ENCODE measurements at places on chromosomes 16 and 17.

- no peak for DNase-seq
Observed at GRCh38 chr17:248337-249235, 67.1 kb upstream of the DOC2B start.

DNA sequence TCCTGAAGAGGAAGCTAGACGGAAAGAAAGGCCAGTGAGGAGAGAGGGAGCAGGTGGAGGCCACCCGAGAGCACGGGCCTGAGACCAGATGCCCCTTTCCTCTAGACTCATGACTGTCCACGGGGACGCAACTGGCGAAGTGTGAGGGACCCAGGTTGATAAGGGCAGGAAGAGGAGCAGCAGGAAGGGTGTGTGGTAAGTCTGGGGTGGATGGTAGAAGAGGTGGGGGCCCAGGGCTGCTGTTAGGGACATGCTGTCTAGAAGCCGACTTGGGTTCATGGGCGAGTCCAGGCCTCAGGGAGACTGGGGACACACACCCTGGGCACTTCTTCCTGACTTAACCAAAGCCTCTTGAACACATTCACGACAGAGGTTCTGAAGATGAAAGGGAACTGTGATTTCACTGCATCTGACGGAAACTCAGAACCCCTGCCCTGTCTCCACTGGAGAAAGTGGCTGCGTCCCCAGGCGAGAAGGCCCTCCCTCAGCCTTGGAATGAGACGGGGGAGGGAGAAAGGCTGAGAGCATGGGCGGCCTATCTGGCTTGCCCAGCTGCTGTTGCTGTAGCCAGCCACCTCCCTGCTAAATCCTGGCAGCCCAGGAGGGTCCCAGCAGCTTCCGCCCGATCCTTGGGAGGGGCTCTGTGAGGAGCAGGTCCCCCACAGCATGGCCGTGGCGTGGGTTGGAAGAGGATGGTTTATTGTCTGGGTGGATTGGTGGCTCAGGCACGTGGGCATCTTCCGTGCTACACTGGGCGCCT, 6.0 kb downstream of the HIC1 start:
- no peak for DNase-seq

- no peak for DNase-seq
Observed at GRCh38 chr17:6938637-6939036, 57.2 kb upstream of the ALOX12 start.

DNA sequence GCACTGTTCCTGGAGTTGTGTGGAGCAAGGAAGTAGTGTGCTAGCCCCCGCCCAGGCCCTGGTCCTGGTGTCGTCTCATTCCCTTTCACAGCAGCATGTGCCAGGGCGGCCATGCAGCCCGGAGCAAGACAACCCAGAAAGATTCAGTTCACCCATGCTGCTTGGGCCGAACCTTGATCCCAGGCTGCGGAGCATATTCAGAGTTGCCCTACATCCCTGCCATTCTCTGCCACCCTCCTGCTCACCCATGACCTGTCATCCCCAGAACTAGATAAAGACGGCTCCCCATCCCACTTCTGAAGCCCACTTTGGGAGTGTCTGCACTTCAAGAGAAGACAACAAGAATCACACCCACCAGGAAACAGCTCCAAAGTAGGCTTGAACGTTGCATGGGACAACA, 2452.5 kb downstream of the TP53TG3F start:
- DNase-seq = no peak

DNA sequence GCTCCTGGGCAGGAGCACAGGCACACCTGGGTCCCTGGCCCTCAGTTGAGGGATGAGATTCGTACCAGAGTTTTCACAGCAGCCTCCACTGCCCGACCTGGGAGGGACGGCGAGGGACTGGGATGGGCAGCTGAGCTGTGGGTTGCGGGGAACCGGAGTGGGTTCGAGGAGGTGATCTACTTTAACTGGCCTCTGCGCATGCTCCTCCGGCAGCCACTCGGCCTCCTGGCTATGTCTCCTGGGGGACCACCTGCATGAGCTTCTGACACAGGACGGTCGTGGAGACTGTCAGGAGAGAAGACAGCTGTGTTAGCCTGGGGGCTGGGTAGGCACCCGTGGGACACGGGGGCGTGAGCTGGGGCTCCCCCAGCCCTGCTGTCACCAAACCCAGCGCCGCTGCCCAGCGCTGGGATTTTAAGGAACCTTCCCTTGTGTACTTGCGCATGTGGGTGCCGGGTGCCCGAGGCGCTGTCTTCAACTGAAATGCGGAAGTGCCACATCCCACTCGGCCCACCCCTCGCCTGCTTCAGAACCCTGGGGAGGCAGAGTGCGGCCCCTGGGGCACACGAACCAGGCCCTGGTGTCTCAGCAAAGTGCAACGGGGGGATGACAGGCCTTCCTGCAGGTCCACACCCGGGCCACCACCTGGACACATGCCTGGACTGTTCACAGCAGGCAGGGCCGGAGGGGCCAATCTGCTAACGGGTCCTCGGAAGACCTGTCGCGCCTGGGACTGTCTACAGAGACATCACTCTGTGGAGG, 36.4 kb downstream of the SLC7A5 start:
- DNase-seq = no peak

DNA sequence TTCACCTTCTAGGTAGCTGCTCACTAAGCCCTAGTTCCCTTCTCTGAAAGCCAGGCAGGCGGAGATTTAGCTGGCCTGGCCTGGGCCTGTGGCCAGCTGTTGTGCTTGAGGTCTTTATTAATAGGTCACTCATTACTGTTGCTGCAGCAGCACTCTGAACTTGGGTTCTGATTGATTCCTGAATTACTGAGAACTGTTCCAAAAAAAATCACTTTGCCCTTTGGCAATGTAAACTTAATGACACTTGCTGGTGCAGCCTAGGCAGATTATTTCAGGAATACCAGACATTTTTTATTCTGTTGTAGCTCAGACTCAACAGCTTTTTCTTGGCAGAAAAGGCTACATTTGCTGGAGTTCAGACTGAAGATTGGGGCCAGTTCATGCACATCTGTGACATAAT, 2.7 kb downstream of the TOM1L1 start:
- DNase-seq = no peak

GRCh38 chr17:45016823-45017222, 34.6 kb downstream of the DCAKD start:
- no peak for DNase-seq

DNA sequence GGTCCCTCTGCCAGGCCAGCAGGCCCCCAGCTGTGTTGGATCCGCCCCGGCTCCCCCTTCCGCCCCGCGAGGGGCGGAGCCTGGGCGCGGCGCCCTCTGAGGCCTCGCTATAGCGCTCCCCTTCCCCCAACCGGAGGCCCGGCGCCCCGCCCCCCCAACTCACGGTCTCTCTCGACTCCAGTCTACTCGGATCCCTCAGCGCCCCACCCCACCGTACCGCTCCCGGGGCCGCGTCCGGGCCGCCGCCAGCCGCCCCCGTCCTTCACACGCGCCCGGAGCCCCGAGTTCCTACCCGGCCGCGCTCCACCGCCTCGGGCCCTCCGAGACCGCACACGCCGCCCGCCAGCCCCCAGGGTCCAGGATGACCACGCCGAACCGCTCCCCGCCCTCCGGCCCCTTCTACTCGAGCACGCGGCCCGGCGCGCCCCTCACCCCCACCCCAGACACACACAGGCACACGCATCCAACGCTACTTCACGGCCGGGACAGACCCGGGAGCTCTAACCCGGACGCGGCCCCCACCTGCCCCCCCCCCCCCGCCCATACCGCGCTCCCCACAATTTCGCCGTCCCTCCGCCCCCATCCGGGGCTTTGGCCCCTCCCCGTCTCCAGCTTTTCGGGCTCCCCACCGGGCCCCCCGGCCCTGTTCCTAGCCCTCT, 1.4 kb downstream of the PHF23 start:
- peak; percentile 73 for DNase-seq
